ENCODE measurements at places on chromosomes 12 and 14.

GRCh38 chr12:125454786-125455480 is 389.7 kb downstream of the AACS start:
- DNase-seq, result no peak

DNA sequence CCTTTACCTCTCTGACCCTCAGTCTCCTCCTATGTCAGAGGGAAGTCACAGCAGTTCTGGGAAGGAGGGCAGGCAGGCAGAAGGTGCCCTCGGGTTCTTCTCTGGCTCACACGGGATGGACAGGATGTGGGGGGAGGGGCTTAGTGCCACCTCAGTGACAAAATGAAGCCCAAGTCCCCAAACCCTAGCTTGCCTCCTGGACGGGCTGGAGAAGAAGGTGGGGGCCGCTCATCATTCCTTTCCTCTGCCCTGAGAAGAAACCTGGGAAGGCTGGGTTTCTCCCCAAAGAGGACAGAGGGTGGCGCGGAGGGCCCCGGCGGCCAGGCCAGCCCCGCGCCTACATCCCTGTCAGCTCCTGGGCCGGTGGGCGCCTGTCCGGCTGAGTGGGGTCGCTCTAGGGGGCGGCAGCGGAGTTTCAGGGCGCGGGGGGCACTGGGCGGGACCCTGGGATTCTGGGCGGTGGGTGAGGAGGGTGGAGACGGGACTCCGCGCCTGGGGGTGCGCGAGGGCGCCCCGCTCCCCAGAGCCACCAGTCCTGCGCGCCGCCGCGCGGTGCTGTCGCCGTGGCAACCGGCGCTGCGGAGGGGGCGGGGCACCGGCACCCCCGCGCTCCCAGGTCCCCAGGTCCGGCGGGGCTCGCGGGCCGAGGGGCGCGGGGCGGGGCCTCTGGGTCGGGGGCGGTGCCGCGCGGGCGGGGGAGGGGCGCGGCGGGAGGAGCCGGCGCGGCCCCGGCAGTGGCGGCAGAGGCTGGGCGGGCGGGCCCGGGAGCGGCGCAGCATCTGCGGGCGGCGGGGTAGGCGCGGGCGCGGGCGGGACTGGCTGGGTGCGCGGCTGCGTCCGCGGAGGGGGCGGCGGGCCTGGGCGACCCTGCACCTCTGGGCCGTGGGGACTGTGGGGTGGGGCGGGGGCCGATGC is at the start of gene TMEM121:
Gene TMEM121 (plus strand): TSS at position 723 of the 915 bp plus-strand sequence. CDS start 2,252 bp downstream, outside the sequence.
- peak; percentile 60 for DNase-seq

- DNase-seq, result peak; percentile 57
These were observed 103.9 kb downstream of the BTG1 start for GRCh38 chr12:92041742-92042141.

- DNase-seq, result no peak
These were observed 4.0 kb downstream of the MYH7 start for GRCh38 chr14:23431486-23431885.

GRCh38 chr12:12099102-12099501 is 28.4 kb downstream of the BCL2L14 start:
- no peak for DNase-seq

DNA sequence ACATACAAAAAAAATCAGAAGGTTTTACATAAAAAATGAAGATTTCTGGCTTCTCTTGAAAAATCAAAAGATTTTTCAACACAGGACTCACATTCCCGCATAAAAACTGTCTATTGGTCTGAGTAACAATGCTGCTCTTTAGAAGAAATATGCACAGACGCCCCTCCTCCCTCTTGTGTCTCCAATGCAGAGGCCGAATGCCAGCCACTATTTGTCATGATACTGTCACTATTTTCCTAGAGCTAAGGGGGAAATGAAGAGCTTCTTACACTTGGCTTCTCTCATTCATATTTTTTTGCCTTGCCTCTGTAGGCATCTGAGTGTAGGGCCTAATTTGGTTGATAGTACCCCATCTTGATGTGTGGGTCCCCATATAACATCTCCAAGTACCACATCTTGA is 98.0 kb downstream of the BBS10 start:
- DNase-seq, result no peak

GRCh38 chr12:12123036-12123604 is 52.4 kb downstream of the BCL2L14 start:
- DNase-seq, result no peak

- no peak for DNase-seq
These were observed 111.7 kb downstream of the KITLG start for GRCh38 chr12:88468581-88468980.

GRCh38 chr12:5051334-5051733 is 7.7 kb downstream of the KCNA5 start:
- DNase-seq, result no peak

DNA sequence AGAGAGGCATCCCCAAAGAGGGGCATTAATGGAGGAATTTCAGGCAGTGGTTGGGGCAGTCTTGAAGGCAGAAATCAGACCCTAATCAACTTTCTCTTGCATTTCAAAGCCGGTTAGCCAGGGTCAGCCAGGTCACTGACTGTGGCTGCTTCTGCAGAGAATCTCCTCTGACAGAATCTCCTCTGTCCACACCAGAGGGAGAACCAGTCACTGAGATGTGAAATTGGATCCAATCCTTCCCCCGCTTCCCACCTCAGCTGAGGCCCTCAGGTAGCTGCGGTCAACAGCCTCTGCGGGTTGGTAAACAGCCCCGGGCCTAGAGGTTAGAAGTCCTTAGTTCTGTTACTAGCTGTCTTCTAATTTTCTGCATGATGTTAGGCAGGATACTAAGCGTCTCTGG is 39.8 kb upstream of the NUAK1 start:
- no peak for DNase-seq

- no peak for DNase-seq
These were observed 4.7 kb upstream of the CPNE6 start for GRCh38 chr14:24066496-24067132.

DNA sequence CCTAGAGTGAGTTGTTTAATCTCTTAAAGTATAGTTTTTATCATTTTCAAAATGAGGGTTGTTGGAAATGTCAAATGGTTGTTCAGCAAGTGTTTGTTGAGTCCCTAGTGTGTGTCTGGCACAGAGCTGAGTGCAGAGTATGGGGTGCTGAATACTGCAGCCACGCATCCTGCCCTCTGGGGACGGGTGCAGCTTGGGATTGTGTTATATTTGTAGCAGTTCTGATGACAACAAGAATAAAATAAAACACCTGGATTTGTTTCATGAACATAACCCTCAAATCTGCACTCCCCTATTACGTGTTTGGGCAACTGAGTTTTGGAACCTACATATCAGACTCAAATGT is 127.9 kb downstream of the CACNA1C start:
- no peak for DNase-seq

DNA sequence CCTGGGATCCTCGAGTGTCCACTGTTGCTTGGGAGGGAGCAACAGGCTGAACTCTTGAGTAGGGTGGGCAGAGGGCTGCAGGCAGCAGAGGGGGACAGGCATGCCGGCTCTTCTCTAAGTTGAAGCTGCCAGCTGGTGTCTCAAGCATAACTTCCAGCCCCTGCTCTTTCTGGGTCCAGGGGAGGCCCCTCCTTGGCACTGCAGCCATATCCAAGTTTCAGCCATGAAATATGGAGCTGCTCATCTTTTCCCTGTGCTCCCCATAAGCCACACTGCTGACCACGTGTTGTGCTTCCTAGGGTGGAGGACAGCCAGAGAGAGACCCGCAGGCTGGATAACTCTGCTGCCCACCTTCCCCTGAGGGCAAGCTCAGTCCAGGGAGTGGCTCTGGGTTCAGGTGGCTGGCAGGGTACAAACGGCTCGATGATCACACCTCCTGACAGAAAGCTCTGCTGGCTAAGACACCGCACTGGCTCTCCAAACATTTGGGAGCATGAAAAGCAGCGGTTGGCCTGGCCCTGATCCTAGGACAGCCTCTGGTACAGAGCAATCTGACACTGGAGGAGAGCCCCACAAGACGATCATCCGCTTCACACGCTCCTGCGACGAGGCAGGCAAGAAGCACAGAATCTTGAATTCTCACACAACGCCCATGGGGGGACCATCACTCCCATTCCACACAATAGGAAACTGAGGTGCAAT is 79.6 kb downstream of the PITPNM2 start:
- DNase-seq, result no peak

DNA sequence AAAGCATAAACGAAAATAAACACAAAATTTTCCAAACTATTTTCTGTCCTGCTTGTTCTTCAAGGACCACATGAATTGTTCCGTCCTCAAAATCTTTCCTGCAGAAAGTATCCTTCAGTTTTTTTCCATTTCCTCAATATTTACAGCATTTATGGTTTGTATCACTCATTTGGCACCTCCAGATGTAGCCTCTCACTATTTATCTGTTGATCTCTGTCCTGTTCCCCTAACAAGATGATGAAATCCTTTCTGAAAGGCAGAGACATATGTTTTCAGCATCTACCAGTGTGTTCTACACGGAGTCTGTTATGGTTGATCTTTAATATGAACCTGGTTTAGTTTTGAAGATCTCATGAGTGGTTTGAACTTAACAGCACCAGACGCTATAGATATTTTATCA is 490.2 kb downstream of the NELL2 start:
- DNase-seq, result no peak

DNA sequence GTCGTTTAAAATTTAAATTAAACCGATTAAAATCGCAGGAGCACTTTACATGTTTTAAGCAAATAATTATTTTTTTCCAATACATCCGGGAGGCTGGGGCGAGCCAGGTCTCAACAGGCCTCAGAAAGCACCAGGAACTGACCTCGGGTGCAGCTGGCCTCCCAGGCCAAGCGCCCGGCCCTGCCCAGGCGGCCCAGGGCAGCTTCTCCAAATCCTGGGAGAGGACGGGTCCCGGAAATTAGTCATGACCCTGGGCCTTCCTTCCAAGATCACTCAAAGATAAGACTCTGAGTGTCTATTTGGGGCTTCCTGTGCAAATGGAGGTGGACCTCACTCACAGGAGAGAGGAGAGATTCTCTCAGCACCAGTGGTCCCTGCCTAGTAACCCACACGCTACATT is 177.1 kb downstream of the BCL11B start:
- DNase-seq, result no peak

DNA sequence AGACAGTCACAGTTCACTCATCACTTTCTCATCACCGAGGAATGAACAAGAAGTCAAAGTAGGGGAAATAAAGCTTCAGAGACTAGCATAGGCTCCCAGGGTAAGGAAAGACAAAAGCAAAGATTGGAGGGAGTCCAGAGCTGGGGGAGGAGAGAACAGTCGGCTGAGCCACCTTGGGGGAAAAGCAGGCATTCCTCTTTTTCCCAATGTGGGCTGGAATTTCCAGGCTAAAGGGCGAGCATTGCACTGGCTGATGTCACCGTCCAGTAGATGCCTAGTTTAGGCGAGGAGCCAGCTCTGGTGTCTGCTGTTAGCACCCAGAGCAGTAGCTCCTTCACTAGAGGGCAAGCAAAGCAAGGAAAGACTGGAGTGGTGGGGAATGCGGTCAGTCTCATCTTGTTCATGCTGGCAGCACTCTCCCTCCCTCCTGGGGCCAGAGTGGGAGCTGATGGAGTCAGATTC is 8.5 kb upstream of the KRT75 start:
- no peak for DNase-seq

DNA sequence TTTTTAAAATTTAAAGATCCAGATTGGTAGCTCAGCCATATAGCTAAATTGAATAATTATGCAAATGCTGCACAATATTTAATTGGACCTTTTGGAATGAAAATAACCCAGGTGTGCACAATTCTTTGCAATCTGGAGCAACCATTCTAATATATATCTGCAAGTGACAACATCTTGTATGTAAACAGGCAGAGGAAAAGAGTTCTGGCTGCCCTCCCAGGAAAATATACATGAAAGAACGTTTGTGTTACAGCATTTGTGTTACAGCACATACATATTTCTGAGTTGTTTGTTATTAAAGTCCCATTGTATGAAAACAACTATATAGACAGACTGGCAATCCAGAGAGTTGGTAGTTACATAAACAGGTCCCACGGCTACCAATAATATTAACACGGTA is 377.5 kb downstream of the DIO2 start:
- DNase-seq, result no peak

GRCh38 chr12:57370072-57370471 is 60.8 kb downstream of the R3HDM2 start:
- DNase-seq, result no peak

DNA sequence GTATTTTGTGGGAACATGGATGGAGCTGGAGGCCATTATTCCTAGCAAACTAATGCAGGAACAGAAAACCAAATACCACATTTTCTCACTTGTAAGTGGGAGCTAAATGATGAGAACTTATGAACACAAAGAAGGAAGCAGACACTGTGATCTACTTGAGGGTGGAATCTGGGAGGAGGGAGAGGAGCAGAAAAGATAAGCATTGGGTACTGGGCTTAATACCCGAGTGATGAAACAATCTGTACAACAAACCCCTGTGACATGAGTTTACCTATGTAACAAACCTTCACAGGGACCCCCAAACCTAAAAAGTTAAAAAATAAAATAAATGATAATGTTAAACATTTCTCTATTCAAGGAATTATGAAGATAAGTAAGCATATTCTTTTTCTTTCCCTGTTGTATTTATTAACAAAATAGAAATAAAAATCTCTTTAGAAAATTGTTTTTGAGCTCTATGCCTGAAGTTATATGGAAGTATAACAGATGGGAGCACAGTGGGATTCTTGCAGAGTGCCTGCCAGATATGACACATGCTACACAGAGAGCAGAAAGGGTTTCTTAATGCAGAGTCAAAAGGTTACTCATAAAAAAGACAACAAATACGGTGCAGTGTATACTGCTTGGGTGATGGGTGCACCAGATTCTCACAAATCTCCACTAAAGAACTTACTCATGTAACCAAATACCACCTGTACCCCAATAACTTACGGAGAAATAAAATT is 52.0 kb upstream of the SYNE2 start:
- no peak for DNase-seq

DNA sequence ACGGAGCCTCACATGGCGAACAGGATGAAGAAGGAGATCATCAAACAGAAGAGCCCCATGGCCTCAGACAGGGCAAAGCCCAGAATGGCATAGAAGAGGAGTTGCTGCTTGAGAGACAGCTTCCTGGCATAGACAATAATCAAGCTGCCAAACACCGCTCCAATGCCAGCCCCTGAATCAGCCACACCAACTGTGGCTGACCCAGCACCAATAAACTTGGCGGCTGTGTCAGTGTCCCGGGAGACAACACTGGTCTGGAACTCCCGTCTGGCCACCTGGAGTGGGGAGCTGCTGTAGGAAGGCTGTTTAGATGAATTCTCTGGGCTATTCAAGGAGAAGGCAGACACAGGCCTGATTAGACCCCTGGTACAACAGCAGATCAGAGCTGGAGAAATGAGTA is 100.1 kb downstream of the HEATR5A start:
- no peak for DNase-seq

DNA sequence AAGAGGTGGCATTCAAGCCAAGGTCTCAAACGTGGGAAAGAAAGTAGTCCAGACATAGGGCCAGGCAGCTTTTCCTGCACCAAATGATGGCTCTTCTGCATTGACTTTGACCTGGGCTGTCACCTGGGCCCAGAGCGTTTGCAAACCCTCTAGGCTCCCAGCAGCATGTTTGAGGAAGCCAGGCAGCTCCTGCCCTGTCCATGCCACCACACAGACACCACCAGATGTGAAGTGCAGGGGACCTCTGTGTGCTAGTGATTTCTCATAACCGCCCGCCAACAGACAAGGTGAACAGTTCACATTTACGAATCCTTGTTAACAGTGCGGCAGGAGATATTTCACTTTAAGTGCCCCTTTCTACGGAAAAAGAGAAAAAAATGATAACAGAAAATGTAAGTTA is 49.8 kb upstream of the FAM222A start:
- DNase-seq, result no peak

All from CD4-positive, alpha-beta T cell treated with Interleukin-17A for 1 hour (primary cell).